ENCODE measurements at places on chromosomes 6 and 20.

- no peak for DNase-seq
Measured at GRCh38 chr6:85285934-85286333, 163.9 kb upstream of the NT5E start.

DNA sequence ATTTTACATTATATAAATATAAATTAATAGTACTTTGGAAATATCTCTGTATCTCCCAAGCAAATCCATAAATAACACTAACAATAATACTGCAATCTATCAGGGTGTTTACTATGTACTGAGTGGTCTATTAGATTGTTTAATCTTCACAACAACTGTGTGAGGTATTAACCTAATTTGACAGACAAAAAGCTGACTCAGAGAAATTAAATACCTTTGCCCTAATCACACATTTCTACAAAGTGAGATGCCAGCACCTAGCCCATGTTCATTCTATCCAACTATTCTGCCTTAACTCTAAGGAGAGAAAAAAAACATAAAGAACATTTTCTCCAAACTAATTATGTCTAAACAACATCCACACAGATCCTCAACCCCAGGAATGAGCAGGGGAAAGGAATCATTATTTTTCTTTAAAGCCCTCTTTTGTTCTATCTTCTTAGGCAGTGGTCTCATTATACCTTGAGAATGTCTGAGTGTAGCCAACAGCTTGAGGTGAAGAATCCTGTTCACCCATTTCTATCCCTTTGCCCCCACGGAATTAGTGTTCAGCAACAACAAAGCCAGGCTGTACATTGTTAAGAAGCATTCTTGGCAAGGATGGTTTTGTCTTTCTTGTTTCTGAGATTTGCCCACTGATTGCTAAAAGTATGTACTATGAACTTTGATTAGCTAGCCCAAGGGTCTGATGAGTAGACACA, 42.7 kb downstream of the PRL start:
- DNase-seq, result no peak

- DNase-seq, result no peak
Measured at GRCh38 chr20:2703716-2704475, 11.3 kb downstream of the EBF4 start.

- DNase-seq, result no peak
Measured at GRCh38 chr6:85552652-85553051, 41.0 kb downstream of the SNX14 start.

DNA sequence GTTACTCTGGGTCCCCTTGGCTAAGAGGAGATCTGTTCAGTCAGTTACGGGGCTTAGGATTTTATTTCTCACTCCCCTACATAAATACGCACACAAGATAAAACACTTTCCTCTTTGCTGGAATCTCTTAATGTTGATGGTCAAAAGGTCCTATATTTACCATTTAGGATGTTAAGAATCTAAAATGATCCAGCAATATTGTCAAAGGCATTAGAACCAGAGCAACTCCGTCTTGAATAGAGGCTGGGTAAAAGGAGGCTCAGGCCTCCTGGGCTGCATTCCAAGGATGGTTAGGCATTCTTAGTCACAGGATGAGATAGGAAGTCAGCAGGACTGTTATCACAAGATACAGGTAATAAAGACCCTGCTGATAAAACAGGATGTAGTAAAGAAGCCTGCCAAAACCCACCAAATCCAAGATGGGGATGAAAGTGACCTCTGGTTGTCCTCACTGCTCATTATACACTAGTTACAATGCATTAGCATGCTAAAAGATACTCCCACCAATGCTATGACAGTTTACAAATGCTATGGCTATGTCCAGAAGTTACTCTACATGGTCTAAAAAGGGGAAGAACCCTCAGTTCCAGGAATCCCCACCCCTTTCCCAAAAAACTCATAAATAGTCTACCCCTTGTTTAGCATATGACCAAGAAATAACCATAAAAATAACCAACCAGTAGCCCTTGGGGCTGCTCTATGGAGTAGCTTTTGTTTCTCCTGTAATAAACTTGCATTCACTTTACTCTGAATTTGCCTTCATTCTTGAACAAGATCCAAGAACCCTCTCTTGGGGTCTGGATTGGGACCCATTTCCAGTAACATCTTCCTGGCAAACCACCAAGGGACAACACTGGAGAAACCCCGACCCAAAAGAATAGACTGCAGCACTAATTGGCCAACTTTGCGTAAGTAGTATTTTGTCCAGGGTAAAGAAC, 107.5 kb downstream of the DTNBP1 start:
- DNase-seq, result no peak

- DNase-seq, result no peak
Measured at GRCh38 chr6:15435468-15435867, 189.6 kb downstream of the JARID2 start.

GRCh38 chr6:134787261-134787877, 162.5 kb downstream of the ALDH8A1 start:
- no peak for DNase-seq
